ENCODE measurements at places on chromosomes 16 and 17.
A peak's percentile ranks its signal among the peaks of the same experiment; 100 is the strongest.

GRCh38 chr16:3143598-3144320, 8.9 kb downstream of the ZNF213 start:
- no peak for DNase-seq

DNA sequence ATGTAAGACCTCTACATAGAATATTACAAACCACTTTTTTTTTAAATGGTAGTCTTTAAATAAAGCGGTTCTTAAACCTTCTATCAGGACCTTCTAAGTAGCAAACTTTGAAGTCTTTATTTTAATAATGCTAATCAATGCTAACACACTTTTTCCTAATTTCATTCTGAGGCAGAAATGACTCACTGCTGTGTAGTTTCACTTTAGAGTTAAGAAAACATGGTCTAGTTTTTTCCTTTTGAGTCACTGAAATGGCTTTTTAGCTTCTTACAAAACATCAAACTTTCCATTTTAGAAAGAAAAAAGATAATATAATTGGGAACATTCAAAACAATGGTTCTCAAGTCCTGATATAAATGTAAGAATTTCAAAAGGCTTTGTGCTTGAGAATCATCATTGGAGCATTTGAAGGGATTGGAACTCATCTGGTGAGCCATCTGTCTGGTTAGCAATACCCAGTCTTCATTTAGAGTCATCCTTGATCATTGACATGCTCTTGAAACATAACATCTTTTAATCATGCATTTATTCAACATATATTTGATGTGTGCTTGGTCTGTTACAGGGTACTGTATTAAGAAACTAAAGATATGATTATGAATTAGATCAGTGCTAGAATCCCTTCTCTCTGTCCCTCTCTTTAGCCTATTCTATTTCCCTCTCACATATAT, 258.3 kb upstream of the MON1B start:
- peak; percentile 7 for DNase-seq

DNA sequence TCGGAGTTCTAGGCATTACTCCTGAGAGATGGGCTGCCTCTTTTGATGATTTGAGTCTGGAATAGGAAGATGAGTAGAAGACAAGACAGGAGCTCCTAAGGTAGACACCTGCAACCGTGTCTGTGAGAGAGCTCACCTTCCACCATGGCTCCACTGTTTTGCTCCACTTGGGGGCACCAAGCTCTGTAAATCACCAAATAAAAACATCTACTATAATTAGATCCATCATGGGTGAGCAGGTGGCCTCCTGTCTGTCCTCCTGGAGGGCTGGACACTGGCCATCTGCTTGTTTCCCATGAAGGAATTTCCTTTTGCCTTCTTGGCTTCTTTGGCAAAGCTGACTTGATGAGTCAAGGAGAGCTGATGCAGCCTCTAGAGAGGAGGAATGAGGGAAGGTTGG, 179.0 kb downstream of the HAPSTR1 start:
- DNase-seq, result no peak

DNA sequence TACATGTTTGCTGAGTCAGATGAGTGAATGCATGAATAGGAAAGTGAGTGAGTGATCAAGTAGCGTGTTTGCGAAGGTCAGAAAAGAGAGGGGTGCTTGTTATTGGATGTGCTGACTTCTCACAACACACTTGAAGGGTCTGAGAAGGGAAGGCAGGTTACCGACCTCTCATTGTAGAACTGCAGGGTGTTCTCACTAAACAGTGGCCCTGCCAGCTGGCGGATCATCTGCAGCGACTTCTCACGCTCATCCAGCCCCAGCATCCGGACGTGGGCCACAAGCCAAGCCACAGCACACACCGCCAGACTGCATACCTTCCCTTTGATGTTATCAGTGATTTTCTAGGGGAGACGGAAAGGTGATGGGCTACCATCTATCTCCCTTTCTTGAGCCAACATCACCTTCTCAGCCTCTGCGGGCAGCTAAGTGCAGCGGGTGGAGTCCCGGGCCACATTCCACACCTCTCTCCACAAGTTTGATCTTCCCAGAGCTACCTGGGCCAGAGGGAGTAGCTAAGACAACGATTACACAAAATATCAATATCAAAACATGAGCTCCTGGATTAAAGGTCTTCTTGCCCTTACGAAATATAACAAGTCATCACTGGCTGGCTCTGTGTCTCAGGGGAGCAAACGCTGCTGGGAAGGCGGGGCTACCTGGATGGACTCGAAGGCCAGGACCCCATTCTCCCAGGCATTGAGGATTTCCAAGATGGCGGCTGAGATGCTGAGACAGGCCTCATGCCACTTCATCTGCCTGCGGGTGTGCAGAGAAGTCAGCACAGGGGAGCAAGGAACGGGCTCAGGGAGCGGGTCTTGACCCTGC, 11.0 kb downstream of the CSF3 start:
- peak; percentile 32 for DNase-seq

DNA sequence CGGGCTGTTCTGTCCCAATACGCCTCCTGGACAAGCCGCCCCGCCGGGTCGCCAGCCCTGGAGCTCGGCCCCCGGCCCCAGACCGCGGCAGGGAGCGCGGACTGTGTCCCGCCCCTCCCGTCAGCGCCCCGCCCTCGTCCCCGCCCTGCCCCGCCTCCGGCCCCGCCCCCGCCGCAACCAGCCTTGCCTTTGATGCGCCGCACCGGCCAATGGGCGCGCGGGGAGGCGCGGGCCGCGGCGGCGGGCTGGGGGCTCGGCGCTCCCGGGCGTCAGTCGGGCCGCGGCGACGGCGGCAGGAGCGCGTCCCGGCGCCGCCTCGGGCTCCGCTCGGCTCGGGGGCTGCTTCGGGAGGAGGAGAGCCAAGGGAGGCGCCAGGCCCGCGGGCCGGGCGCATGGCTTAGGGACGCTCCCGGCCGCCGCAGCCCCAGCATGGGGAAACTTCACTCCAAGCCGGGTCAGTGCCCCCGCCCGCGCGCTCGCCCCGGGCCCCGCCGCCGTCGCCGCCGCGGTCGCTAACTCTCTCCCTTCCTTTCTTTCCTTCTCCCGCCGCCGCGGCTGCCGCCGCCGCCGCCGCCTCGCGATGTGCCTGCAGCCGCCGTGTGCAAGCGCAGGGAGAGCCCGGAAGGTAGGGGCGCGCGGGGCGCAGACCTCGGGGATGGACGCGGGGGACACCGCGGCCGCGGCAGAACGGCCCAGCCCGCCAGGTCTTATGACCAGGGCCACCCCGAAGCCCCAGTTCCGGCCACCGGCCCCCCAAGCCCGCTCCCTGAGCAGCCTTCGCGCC, at the start of gene NKD1:
NKD1 (plus strand) TSS at position 272 of the 784 bp plus-strand sequence; CDS start at position 430, 158 bp downstream.
- peak; percentile 63 for DNase-seq

GRCh38 chr17:56176091-56176490, 22.8 kb downstream of the ANKFN1 start:
- no peak for DNase-seq
